ENCODE measurements at places on chromosomes 3 and 15. TPM values are rescaled to one million over a fixed set of nuclear protein-coding genes. Genes with fewer than 3 reads are reported as not detected.

Gene XCR1
- polyA plus RNA-seq = not detected

Gene FSD2
- 0.28 TPM for polyA plus RNA-seq

Gene GOLGA6L25
- polyA plus RNA-seq = not detected

Gene ACAN
- not detected for polyA plus RNA-seq

Gene ZNF770
- polyA plus RNA-seq = 83.9 TPM

Gene LRRN1
- polyA plus RNA-seq = 59.6 TPM

Gene FOXB1
- not detected for polyA plus RNA-seq

Gene PLIN1
- 2.3 TPM for polyA plus RNA-seq

Gene SUSD5
- polyA plus RNA-seq = 0.62 TPM

Gene CCR8
- not detected for polyA plus RNA-seq

Gene PRKCD
- polyA plus RNA-seq = 25.2 TPM

Gene KY
- polyA plus RNA-seq = 3.0 TPM

Gene TBC1D23
- 42.0 TPM for polyA plus RNA-seq

Gene OXTR
- 3.7 TPM for polyA plus RNA-seq

Gene C3orf49
- polyA plus RNA-seq = not detected

Measured in Purkinje cell (primary cell).